CD8-positive, alpha-beta T cell (primary cell): ENCODE measurements at places on chromosomes 7 and 10.

DNA sequence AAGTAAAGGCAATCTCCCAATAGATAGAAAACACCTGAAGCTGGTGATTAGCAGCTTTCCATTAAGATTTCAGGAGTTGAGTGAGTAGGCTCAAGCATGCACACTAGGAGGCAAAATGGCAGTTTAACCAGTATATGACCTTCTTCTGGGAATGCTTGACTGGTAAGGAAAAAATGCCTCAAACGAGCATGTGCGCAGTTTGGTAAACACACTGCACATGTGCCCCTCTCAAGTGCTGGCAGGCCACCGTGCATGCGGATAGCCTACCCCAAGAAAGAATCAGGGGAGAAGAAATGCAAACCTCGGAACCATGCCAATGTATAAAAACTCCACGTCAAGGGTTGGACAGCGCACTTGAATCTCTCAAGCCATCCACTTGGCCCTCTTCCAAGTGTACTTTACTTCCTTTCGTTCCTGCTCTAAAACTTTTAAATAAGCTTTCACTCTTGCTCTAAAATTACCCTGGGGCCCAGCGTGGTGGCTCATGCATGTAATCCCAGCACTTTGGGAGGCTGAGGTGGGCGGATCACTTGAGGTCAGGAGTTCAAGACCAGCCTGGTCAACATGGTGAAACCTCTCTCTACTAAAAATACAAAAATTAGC is 98.8 kb upstream of the CDK1 start:
- no peak for DNase-seq

DNA sequence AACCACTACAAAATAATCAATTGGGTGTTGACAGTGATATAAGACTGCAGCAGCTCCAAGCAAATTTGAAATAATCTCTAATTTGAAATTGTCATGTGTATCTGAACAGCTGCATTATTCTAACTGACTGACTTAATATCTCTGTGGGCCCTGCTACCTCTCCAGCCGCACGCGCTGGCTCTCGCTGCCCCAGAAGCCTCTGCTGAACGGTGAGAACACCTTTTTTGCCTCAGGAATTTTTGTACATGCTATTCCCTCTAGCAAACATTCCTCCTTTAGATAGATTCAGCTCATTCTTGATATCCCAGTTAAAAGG is 155.9 kb upstream of the MDFIC start:
- DNase-seq, result no peak

DNA sequence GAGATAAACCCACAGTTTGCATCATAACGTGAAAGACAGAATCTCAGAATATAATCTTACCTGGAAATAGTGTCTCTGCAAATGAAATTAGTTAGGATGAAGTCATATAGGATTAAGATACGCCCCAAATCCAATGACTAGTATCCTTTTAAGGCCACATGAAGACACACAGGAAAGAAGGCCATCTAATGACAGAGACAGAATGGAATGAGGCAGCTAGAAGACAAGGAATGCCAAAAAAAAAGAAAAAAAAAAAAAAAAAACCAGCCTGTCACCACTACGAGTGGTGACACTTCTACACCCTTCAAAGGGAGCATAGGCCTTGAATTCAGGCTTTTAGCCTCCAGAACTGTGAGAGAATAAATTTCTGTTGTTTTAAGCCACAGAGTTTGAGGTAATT is 82.9 kb downstream of the HYCC1 start:
- no peak for DNase-seq

- DNase-seq, result no peak
Observed at GRCh38 chr7:47390914-47391313, 191.0 kb downstream of the TNS3 start.

- DNase-seq, result no peak
Observed at GRCh38 chr10:73218431-73219191, 28.4 kb downstream of the DNAJC9 start.
